Activated T-helper 1 cell treated with anti-CD3 and anti-CD28 coated beads, Interleukin-2, amount 50 U/mL, for 16 hours (primary cell): ENCODE measurements at places on chromosomes 3 and 15.

GRCh38 chr3:64667138-64667537 is 20.7 kb downstream of the ADAMTS9 start:
- no peak for DNase-seq

GRCh38 chr15:35777061-35777460 is 231.1 kb upstream of the DPH6 start:
- no peak for DNase-seq

DNA sequence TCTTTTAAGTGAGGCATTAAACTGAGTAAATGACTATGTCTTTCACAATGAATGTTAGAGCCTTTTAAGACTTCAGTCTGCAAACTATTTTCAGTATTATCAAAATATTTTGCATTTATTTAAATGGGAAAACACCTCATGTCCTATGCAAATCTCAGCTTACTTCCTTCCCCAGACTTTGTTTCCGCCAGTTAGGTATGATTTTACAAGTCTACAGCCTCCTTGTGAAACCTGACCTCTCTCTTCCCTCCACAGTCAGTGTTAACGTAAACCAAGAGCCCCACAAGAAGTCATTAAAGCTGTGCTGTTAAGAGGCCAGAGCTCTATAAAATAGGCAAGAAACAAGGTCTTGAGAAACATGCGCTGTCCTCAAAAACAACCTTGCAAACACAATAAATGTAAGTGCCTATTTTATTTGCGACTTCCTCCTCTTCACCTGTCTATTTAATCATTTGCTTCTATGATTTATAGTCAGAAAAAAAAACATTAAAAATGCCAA is 48.3 kb downstream of the PRTG start:
- no peak for DNase-seq

DNA sequence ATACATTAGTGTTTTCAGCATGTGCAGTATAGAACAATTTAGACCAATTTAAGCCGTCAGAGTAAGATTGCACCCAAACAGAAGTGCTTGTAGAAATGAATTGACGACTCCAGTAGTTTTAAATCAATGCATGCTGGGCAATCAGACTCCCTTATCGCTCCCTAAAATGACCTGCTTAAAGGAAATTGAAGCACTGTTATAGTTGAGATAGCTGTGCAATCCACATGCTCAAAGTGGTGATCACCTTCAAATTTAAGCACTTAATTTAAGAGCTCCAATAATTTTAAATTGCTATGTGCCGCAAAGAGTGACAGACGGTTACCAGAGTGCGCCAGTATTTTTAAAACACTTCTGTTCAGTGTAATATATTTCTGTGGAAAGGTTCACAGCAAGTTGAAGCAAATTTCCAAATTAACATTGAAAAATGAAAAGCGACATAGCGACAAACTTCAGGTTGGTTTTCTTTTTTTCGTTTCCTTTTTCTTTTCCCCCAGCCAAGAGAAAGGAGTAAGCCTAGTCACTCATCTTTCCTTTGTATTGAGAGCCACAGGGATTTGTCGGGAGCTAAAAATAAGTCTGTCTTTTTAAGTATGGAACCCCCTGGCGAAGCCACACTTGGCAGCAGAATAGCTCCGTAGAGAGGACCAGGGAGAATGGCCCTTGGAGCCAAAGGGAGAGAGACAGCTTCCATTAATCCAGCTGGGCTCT is 436.4 kb upstream of the RBMS3 start:
- no peak for DNase-seq

- DNase-seq = no peak
Observed at GRCh38 chr3:71407823-71408222, 175.7 kb downstream of the FOXP1 start.

DNA sequence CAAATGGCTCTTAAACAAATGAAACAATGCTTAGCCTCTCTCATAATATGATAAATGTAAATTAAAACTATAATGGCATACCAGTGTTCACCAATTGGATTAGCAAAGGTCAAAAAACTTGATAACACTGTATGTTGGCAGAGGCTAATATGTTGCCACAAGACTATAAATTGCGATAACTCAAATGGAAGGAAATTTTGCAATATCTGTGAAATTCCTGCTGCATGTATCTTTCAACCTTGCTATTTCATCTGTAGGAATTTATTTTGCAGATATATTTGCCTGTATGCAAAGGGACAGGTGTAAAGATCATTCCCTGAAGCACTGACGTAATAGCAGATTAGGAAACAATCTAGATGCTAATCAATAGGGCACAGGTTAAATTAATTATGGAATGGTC is 191.4 kb upstream of the EIF1B start:
- DNase-seq = no peak

DNA sequence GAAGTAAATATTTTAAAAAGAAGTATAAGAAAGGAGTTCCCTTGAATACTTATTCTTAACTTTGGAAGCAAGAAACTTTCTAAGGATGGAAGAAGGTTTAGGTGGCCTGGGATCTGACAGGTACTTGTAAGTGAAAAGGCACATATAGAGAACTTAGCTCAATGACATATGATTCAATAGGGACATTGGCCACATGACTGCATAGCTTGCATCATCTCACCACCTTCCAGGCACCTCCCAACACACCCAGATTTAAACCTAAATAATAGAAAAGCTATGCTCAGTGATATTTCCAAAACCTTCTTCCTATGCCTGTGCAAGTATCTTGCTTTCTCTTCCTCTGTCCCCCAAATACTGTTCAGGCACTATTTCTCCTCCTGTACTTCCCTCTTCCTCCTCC is 4.7 kb upstream of the P2RY1 start:
- DNase-seq = no peak

DNA sequence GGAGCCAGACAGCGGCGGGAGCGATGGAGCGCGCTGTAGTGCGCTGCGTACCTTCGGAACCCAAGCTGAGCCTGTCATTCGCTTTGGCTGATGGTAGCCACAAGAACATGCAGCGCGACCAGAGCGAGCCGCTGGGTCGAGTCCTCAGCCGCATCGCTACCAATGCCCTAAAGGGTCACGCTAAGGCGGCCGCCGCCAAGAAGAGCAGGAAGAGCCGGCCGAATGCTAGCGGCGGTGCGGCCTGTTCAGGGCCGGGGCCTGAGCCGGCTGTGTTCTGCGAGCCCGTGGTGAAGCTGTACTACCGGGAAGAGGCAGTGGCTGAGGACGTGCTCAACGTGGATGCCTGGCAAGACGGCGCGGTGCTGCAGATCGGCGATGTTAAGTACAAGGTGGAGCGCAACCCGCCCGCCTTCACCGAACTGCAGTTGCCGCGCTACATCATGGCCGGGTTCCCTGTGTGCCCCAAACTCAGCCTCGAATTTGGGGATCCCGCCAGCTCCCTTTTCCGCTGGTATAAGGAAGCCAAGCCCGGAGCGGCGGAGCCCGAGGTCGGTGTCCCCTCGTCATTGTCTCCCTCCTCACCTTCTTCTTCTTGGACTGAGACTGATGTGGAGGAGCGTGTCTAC is 498 bp downstream of the PDE12 start:
- no peak for DNase-seq

DNA sequence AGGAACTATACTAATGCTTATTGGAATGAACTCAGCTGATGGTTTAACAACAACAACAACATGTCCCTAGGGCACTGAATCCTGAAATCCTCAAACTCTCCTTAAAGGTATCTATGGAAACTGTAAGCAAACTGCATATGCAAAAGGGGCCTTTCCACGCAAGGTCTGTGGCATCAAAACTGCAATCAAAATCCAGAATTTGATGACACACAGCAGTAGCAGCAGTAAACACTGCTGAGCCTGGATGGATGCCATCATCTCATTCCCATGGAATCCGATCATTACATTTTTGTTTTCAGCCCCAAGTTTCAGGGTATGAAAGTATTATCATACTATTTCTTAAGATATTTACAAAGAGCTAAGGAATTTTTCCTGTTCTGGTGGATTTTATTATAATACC is 399.7 kb downstream of the VPS13C start:
- no peak for DNase-seq

DNA sequence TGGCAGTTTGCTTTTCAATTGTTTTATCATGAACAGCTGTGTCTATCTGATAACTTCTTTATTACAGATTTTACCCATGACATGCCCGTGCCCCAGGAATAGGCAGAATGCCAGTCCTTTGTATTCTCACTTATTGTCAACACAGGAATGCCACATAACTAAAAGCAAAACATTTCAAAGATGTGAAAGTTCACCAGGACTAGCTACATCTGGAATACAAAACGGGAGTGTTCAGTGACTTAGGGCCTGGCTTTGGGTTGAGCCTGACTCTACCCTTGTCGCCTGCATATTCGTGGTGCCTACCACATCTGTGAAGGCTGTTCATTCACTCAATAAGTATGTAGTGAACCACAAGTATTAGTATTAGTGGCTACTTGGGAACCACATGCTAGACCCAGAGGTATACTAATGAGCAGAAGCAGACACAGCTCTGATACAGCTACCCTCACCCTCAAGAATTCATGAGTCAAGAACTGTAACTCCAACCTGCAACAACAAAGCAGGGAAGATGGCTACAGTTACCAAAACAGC is 2.9 kb downstream of the TNFSF10 start:
- DNase-seq = no peak

DNA sequence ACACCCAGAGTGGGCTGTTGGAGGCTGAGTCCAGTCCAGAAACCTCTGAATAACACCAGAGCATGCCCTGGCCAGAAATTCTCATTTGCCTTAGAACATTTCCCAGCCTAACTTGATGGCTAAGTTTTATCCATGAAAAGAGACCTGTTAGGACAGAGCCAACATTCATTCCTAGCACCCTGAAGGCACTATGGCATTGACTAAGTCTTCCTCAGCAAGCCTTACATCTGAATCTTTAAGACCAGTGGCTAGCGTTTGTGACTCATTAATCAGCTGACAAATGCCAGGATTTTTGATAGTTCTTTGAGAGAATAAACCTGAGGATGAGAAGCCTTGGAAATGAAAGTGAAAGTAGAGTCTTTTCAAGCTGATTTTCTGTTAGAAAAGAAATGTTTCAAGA is 1087.1 kb upstream of the ALCAM start:
- DNase-seq = no peak

GRCh38 chr15:46714950-46715349 is 1002.4 kb upstream of the SEMA6D start:
- no peak for DNase-seq

DNA sequence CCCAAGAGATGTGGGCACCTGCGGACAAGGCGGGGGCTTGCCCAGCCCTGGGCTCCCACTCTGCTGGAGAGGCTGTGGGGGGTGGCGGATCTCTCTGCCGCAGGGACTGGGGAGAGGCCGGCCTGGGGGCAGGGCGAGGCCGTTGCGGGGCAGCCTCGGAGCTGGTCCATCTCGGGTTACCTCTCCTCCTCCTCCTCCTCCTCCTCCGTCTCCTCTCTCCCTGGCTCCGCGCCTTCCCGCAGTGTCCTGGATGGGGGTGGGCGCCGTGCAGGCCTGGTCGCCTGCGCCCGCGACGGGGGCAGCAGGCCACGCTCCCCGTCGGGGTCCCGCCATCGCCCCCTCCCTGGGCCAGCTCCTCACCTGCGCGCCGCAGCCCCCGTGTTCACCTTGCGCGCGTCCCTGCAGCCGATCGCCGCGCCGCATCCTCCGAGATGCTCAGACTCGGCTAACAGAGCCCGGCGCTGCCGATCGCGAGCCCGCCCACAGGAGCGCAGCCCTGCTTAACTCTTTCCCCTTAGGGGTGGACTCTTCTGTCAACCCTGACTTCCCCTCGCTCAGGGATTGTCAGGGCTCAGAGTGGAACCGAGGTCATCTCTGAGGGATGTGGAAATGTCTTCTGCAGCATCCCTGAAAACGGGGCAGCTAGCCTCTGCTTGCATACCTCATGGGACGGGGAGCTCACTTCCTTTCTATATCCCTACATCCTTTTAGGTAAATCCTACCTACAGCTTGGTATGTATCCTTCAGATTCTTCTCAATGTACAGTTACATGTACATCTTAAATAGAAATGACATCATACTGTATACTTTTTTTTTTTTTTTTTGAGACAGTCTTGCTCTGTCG is at the start of gene PRRT3:
Gene PRRT3 (minus strand): TSS at position 447 of the 844 bp plus-strand sequence. CDS start 2,293 bp downstream, outside the sequence.
- no peak for DNase-seq

GRCh38 chr3:180295811-180296210 is 259.1 kb upstream of the PEX5L start:
- DNase-seq = no peak

GRCh38 chr3:131192701-131193100 is 166.0 kb downstream of the NEK11 start:
- no peak for DNase-seq
